ENCODE measurements at places on chromosomes 5 and 9. TPM values are rescaled to one million over a fixed set of nuclear protein-coding genes. Genes with fewer than 3 reads are reported as not detected.

OTP gene
- not detected for total RNA-seq

ATP10B gene
- 0.08 TPM for total RNA-seq

PRRT1B gene
- total RNA-seq = not detected

DNA sequence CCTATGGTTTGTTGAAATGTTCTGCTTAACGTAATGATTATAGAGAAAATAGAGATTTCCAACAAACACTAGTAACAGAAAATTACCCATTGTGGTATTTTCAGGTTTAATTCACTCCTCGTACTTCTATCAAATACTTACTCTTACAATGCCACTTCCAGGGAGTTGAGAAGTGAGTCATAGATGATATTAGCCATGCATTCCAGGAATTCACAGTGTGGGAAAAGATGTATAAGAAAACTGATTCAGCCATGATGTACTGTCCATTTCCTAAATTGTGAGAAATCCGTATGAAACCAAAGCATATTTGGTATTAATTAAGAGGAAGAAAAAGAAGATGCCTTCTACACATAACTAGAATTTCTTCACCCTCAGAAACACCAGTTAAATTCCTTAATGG is 1854.6 kb upstream of the WWC1 start:
- DNase-seq = no peak

DNA sequence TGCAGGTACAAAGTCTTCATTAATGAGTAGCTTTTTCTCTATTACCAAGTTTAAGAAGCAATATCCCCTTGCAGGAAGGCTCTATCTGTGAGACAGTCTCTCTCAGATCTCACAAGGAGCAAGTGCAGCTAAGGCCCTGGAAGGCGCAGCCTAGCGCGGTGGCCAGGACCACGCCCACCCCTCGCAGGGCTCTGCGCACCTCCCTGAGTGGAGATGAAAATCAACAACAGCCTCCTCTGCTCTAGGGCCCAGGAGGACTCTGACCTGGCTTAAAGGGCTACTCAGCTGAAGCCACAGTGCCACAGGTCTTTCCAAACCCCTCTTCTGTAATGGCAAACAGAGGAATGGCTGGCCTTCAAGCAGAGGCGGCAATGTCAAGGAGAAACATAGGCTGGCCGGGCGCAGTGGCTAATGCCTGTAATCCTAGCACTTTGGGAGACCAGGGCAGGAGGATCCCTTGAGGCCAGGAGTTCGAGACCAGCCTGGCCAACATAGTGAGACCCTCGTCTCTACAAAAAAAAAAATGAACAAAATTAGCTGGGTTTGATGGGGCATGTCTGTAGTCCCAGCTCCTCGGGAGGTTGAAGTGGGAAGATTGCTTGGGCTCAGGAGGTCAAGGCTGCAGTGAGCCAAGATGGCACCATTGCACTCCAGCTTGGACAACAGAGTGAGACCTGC is 11.9 kb downstream of the SEC16A start:
- DNase-seq = no peak

DNA sequence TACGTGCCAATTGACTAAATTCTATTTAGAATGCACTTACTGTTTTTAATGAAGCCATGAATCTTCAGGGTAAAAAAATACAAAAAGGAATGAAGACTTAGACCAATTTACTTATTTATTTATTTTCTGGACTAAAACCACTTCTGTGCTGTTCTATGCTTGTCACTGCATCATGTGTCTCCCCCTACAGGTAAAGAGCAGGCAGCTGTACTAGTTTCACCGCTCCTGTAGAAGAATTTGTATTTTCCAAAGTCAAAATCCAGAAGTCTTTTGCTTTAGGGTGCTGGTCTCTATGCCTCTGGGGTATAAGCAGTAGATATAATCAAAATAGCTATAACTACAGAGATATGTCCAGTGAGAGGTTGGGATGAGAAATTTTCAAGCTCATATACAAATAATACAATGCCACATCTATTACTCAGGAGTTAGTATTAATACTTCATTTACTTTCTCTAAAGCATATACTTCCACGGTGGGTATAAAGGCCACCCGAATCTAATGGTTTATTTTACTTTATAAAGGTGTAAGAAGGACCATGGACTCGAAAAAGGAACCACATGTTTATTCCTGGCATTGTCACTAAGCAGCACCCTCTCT is 591.5 kb downstream of the RAB3C start:
- DNase-seq = peak; percentile 75

DNA sequence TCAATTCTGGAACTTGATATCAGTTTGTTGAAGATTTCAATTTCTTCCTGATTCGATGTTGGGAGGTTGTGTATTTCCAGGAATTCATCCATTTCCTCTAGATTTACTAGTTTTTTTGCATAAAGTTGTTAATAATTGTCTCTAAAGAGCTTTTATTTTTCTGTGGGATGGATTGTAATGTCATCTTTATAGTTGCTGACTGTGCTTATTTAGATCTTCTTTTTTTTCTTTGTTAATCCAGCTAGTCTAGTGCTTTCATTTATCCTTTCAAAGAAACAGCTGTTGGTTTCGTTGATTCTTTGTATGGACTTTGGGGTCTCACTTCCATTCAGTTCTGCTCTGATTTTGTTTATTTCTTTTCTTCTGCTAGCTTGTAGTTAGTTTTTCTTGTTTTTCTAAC is 302.0 kb upstream of the DMAC1 start:
- no peak for DNase-seq

DNA sequence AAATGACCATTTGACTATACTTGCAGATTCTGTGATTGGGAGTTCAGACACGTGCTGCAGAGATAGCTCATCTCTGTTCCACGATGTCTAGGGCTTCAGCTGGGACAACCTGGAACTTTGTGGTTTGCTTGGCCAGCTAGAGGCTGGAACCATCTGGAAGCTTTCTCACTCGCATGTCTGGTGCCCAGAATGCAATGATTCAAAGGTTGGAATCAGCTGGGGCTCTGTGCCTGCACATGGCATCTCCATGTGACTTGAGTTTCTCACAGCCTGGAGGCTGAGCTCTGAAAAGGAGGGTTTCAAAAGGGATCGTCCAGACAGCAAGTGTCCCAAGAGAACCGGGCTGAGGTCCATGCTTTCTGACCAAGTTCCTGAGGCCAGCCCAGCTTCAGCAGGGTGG is 465.2 kb downstream of the GADD45G start:
- DNase-seq = no peak

- no peak for DNase-seq
These were observed 230.0 kb upstream of the IRX1 start for GRCh38 chr5:3365501-3366215.

DNA sequence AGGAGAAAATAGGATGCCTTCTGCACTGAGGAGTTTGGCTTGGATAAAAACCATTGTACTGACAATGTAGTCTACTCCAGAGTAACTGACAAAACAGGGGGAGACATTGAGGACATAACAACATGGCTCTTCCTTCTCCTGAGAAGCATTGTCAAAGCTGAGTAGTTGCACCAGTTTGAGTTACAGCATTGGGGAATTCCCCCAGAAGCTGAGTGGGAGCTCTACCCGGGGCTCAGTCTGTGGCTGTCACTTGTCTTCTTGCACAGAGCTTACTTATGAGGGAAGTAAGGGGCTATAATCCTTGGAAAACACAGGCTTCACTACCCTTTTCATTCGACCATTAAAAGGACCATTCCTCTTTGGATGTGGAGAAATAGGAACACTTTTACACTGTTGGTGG is 21.2 kb downstream of the HSPB3 start:
- no peak for DNase-seq

DNA sequence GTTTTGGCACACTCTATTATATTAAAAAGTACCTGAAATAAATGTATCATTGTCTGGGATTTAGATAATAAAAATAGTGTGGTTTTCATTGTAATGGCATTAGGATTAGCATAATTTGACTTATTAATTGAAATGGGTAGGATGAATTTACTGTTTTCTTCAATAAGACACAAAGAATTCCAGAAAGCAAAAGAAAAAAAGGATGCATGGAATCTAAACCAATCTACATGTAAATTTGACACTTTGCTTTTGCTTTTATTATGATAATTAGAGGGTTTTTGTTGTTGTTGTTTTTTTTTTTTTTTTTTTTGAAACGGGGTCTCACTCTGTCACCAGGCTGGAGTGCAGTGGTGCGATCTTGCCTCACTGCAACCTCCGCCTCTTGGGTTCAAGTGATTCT is 304.8 kb upstream of the EFNA5 start:
- peak; percentile 36 for DNase-seq

DNA sequence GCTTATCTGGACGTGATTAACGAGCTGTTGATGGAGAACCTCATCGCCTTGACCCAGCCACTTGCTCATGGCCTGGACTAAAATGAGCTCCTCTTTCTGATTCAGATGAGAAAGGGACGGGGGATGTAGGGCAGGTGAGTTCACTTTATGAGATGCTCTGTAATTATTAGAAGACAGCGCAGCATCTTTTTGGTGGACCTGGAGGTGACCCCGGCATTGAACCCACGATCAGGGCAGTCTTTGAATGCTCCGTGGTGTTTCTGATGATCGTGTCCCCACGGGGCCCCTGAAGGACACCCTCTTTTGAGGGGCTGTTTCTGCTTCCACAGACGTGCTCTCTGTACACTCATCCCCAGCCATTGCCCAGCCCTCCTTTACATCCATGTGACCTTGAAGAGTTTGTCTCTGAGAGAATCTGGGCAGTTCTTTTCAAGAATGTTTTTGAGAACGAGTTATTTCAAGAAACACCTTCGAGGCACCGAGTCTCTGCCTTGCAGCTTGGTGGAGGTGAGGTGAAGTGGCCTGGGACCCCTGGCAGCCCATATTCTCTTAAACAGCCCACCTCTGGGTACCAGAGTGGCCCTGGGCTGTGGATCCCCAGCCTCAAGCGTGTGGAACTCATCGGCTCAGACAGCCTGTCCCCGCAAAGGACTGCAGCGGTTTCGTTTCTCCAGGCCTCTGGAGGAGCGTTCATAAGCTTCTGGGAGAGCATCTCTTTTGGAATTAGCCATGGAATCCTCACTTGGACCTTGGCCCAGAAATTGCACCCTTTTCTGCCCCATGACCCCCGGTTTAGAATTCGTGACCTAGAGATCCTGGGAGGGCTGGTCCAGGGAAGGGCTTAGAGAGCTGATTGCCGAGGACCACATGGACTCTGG is 50.3 kb downstream of the COL5A1 start:
- DNase-seq = no peak

DNA sequence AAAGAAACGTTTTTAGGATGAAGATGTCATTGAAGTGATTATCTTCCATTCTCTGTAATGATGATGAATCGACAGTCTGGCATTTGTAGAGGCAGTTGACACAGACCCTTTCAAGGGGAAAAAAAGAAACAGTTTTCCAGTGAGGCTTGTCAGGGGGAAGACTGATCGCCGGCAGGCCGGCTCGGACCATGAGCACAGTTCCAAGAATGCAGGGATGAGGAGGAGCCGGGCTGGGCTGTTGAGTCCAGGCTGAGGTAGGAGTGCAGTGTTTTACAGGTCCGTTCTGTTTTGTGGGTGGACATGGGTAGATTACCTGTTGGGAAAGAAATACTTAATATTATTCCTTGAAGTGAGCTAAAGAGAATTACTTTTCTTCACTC is 194.6 kb downstream of the AOPEP start:
- no peak for DNase-seq

DNA sequence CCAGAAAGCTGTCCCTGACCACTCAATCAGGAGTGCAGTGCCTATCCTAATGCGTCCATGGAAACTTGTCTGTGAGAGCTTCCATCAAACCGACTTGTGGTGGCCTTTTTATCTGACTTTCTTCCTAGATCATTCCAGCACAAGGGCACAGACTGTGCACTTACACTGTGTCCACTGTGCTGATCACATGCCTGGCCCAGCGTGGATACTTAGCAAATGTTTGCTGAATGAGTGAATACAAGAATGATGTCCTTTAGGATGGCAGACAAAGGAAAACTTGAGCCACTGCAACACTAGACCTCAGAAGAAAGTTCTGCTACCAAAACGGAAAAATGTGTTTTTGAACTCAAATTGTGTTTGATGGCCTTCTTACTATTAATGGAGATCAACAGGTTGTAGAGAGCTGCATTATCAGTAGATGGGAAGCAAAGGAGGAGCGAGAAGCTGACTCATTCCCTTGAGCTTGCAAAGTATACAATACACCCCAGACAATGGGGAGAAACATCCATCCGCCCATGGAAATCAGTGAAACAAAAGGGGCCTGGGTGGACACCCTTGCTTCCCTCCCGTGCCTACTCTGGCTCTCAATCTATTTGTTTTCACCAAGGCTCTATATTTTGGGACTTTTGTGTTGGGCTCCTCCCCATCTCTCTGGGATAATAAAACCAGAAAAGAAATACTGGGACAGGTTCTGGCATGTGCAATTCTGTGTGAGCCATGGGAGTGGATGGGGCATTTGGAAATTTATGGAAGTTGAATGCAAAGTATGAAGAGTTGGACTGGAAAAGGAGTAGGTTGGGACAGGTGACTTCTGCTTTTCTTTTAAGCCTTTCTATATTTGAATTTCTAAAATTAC is 76.2 kb upstream of the ZFAND5 start:
- DNase-seq = no peak

DNA sequence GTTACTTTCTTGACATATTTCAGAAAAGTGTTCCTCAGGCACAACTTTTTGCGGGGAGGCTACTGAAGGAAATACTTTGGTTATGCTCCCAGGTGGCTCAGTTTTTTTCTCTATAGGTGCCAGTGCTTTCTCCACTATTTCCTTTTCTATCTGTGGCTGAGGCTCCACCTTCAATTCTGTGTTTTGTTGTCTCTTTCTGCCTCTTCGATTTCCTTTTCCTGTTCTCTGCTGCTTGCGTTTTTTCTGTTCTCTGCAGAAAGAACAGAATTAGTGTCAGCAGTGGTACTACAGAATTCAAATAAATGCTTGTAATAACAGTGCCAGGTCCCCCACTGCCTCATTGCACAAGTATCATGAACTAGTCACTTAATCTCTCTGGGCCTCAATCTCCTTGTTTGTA is 7.0 kb downstream of the HEMGN start:
- no peak for DNase-seq

DNA sequence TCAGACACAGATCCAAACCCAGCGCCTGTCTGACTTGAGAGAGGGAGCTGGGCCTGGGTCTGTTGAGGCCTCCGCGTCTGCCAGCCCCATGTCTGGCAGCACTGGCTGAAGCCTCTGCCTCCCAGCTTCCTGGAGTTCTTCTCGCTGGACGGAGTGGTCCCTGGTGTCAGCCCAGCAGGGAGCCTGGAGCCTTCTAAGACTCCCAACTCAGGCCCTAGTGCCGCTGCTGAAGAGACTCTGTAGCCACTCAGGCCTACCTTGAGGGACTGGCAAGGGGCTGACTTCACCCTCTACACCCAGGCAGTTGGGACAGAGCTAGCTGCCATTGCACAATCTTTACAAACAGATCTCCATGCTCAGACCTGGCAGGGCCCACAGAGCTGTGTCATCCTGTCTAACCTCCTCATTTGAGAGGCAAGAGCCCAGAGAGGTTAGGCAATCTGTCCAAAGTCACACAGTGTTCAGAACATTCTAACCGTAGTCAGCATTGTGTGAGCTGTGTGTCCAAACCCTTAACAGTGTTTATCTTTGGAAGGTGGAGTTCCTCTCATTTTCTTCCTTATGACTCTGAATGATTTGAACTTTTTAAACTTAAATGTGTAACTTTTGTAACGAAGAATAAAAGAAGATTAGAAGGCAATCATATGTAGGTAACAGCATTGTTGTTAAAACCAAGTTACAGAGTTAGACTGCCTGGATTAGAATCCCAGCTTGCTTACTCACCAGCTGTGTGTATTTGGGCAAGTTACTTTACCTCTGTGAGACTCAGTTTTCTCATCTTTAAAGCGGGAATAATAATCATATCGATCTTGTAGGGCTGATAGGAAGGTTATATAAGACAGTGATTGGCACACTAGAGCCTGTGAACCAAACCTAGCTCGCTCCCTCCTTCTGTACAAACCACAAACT is 4.6 kb upstream of the DUSP1 start:
- DNase-seq = no peak
